ENCODE measurements at places on chromosomes 4 and X.

GRCh38 chr4:42711496-42711895 lies 54.6 kb upstream of the ATP8A1 start:
- DNase-seq: no peak

DNA sequence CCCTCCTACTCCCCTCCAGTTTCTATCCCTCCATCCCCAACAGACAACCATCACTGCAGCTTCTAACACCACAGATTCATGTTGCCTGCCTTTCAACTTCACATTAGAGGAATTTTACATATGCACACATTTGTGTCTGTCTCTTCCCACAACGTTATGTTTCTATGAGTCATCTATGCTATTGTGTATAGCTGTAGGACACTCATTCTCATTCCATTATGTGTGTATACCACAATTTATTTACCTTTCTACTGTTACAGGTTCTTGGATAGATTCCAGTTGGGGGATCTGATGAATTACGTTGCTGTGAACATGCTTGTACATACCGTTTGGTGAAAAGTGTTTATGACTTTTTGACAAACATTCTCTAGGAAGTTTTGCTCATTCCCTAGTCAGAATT lies 58.8 kb upstream of the TRPC3 start:
- DNase-seq: no peak

DNA sequence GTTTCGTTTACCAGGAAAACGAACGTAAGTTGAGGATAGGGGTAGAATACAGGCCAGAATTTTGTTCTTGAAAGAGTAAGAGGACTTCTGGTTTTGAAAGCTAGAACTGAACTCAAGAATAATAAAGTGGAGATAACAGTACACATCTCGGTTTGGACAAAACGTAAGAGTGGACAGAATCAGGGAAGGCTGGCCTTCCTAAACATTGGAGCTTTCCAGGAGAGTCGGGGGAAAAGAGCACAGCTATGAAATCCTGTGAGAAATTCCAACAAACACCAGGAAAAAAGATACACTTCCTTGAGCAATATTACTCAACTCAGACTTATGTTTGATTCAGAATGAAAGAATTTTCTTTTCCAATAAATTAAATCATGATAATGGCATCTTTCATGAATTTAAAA lies 1.2 kb downstream of the CTSO start:
- DNase-seq: no peak

- no peak for DNase-seq
Measured at GRCh38 chr4:131430302-131430701, 1718.8 kb upstream of the PCDH10 start.

GRCh38 chr4:72468904-72469502 lies 100.0 kb downstream of the ADAMTS3 start:
- DNase-seq: no peak

- no peak for DNase-seq
Measured at GRCh38 chr4:113962016-113962347, 17.5 kb downstream of the ARSJ start.

DNA sequence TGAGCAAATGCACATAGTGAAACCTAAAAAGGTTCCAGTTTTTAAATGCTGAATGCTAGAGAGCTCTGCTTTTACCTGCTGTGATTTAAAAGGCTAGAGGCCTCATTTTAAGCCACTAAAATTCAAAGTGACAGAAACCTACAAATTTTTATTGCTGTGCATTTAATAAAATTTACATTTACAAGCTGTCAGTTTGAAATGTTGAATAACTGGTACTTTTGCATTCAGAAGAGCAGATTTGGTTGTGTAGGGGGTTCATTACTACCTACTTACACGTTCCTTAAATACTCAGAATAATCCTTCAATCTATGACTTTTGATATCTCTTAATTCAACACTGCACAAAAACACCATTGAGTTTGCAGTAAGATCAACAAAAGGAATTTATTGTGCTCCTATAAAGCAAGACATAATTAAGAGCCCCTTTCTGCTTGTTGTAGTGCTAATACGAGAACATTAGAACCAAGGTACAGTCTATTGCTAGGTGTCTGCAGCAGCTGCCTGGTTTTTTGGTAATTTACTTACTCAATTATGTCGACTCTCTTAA lies 27.9 kb downstream of the NKX3-2 start:
- no peak for DNase-seq

DNA sequence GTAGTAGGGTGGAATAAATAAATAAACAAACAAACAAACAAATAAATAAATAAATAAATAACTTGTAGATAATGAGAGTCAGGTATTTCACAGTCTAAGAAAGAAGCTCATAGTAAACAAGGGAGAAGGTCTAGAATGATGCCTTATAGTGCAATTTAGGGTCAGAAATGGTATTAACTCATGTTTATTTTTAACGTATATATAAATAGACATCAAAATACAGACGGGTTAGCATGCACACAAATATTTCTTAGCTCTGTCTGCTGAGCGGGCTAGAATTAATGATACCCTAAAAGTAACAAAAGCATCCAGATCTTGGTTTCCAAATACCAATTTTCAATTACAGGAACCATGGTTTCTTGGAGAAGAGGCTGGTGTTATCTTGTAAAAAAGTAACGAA lies 16.6 kb downstream of the PFKFB1 start:
- DNase-seq: no peak

GRCh38 chr4:37719021-37719420 lies 32.8 kb upstream of the RELL1 start:
- no peak for DNase-seq

DNA sequence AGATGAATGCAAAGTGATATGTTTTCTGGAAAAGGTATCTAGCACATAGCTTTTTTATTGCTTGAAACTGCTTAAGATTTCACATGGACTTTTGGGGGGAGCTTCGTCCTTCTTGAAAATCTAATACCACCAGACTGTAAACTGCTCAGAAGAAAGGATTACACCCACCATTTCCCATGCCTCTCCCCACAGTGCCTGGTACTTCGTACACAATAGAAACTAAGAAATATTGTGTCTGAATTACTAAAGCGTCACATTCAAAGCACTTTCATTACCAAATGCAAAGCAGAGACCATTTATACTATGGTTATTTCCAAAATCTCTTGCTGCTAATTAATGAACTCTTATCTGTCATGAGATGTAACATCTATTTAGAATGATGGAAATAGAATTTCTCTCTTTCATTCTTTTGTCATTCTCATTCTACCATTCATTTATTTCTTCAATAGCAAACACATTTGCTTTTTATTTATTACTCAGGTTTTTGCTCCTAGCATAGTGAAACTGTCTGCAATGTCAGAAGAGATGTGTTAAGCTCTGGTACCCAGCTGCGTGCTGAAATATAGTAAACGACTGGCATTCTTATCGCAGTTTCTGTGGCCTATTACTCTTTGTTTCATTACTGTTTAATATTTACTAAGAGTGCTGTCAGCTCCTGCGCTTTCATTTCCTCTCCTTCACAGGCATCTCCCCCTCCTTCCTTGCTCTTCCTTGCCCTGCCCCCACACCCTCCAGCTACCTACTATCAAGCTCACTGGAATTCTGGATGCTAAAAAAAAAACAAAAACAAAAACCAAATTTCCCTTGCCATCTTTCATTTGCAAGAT lies 51.4 kb upstream of the RAPGEF2 start:
- DNase-seq: no peak

- no peak for DNase-seq
Measured at GRCh38 chr4:119132306-119132705, 3.3 kb upstream of the MYOZ2 start.

- no peak for DNase-seq
Measured at GRCh38 chr4:168514249-168514852, 17.5 kb downstream of the PALLD start.

- DNase-seq: no peak
Measured at GRCh38 chrX:31039327-31039711, 32.5 kb downstream of the FTHL17 start.

GRCh38 chr4:47486231-47486673 lies 1.2 kb downstream of the ATP10D start:
- DNase-seq: no peak

- DNase-seq: no peak
Measured at GRCh38 chr4:114286262-114286810, 306.9 kb upstream of the ARSJ start.

DNA sequence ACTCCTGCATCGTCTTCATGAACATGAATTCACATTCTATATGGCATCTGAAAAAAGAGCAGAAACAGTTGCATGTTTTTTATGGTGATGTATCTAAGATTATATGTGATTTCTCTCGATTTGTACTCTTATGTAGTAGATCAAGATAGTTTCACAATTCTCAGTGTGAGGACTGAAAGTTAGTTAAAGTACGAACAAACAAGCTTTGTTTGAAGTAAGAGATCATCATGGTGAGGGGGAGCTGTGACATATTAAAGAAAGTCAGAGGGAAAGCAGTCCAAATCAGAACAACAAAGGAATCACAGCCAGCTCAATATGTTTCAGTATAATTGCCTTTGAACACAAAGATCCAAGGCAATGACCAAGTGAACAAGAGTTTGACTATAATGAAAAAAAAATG lies 1140.6 kb downstream of the SH3BGRL start:
- DNase-seq: no peak

DNA sequence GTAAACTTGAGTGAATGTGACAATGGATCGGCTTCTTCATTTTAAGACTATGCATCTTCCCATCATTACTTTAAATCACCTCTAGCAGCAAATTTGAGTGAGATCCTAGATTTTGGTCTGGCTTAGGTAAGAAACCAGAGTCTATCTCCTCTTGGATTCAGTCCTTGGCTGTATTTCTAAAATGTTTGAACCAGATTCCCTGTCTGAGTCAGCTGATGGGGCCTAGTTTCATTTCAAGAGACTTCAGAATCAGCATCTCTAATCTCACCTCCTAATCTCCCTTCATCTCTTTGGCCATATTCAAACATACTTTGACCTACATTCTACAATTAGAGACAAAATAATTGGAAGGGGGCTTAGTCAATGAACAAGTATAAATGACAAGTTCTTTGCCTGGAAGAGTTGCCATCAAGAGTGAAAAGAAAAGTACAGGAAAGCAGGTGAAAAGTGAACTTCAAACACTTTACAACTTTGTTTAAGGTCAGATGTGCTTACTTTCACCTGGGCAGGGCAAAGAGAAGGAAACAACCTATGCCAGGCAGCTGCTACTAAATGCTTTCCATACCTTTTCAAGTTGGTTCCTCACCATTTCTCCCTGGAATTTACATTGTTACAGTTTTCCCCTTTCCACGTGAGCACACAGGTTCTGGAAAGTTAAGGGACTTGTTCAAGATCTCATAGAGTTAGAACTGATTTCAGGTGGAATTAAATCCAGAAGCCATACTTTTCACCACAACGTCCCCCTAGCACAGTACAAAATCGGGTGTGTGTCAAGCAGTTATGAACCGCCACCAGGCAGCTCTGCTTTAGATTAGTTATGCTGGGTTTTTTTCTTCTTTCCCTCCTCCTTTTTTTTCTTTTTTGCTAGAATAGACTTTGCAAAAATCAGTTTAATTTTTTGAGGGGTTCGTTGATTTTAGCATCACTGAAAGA lies 30.7 kb upstream of the PITX2 start:
- no peak for DNase-seq

DNA sequence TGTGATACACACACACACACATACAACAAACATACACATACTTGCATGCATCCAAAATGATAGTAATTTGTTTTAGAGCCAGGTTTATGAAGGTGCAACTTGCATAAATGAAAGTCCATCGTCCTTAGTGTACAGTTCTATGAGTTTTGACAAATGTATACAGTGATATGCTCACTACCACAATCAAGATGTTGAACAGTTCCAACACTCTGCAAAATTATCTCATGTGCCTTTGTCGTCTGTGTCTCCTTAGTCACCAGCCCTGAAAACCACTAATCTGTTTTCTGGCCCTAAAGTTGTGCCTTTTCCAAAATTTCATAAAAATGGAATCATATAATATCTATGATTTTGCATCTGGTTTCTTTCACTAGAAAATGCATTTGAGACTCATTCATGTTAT lies 67.8 kb upstream of the ANXA3 start:
- no peak for DNase-seq

- DNase-seq: no peak
Measured at GRCh38 chr4:122305853-122306252, 73.0 kb upstream of the ADAD1 start.

- no peak for DNase-seq
Measured at GRCh38 chrX:71225009-71225408, 2.0 kb downstream of the GJB1 start.

DNA sequence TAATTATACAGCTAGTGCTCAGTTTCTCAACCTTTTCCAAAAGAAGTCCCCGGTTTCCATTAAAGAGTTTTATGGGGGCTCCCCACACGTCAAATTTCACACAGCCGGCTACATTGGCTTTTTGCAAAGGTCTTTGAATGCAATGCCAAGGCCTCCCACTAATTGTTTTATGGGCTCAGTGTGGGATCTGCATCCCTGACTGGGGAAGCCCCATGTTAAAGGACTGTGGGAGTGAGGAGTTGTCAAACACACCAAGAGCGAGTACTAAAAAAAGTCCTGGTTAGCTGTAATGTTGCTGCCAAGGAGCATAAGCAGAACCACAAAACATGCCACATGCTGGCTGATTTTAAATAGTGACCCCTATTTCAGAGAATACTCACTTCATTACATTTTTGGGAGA lies 162.6 kb downstream of the BMPR1B start:
- DNase-seq: no peak

- DNase-seq: no peak
Measured at GRCh38 chrX:476724-477075, 90.0 kb upstream of the PPP2R3B start.

DNA sequence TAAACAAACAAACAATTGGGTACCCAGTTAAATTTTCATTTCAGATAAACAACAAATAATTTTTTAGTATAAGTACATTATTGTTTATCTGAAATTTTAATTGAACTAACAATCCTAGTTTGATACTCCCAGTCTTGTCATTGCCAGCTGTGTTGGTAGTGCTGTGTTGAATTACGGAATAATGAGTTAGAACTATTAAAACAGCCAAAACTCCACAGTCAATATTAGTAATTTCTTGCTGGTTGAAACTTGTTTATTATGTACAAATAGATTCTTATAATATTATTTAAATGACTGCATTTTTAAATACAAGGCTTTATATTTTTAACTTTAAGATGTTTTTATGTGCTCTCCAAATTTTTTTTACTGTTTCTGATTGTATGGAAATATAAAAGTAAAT lies 2.9 kb downstream of the CXCL8 start:
- DNase-seq: no peak

- no peak for DNase-seq
Measured at GRCh38 chrX:136176399-136176825, 29.1 kb downstream of the FHL1 start.

DNA sequence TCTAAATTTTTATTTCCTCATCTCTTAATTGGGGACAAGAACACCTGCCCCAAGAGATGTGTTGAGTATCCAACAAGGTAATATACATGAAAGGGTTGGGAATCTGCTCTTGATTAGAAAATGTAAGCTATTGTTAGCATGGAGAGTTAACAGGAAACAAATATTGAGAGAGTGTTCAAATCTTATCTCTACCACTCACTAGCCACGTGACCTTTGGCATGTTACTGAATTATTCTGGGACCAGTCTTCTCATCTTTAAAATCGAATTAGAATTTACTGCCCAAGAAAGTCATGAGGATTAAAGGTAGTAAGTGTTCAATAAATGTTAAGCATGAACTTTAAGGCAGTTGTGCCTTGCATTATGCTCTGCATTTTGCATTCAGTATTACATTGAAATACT lies 184.7 kb downstream of the MID1IP1 start:
- no peak for DNase-seq

GRCh38 chr4:119731778-119732177 lies 103.2 kb upstream of the PDE5A start:
- DNase-seq: no peak

- no peak for DNase-seq
Measured at GRCh38 chr4:78310740-78311115, 240.8 kb upstream of the ANXA3 start.

GRCh38 chr4:876780-877179 lies 50.9 kb upstream of the CPLX1 start:
- no peak for DNase-seq

GRCh38 chrX:112642349-112642748 lies 37.4 kb downstream of the LHFPL1 start:
- DNase-seq: peak; percentile 4
